ENCODE measurements at places on chromosomes 13 and 19.
A peak's percentile ranks its signal among the peaks of the same experiment; 100 is the strongest.

DNA sequence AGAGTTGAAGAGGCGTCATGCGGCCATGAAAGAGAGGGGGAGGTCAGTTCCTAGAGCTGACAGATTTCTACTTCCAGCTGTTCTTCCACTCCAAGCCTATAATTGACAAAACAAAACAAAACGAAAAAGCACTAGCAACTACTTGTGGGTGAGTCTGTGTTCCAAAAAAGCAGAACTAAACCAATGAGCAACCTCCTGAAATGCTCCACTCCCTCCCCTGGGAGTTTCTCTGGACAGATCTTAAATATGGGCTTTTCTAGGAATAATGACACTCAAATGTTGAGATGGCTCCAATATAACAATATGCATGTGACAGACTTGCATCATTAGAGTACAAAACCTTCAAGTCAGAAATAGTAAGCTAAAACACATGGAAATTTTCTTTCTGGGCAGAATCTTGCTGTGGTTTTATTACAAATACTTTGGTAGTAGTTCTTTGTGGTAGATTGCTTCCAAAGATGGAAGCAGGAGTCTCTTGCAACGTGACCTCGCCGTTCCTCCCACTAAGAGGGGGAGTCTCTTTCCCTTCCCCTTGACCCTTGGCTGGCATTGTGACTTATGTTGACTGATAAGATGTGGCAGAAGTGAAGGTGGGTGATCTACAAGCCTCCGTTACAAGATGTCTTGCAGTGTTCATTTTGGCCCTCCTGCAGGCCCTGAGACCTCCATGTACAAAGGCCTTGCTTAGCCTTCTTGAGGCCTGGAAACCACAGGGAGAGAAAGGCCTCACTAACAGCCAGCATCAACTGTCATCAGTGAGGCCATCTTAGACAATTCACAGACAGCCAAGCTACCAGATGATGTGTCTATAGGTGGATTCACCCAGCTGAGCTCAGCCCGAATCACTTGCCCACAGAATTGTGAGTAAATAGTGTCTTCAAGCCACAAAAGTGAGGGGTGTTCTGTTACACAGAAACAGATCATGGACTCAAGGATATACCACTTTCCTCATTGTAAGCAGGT lies 173.1 kb upstream of the RFC3 start:
- no peak for DNase-seq

DNA sequence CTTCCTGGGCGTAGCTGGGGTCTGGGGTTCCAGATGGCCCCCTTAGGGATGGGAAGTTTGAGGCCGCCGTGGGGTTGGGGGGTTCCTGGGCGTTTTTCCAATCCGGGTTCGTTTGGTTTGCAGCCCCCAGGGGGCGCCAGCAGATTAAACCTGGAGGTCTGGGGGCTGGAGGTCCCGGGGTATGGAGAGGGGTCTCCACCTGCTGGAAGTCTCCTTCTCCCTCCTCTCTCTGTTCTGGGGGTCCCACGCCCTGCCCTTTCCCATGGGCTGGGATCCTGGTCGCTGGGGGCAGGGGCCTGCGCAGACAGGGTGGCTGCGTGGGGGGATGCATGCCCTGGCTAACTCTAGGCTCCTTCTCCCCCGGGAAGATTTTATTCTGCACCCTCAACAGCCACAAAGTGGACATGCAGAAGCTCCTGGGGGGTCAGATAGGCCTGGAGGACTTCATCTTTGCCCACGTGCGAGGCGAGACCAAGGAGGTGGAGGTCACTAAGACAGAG lies 899 bp downstream of the GIPC3 start:
- no peak for DNase-seq

DNA sequence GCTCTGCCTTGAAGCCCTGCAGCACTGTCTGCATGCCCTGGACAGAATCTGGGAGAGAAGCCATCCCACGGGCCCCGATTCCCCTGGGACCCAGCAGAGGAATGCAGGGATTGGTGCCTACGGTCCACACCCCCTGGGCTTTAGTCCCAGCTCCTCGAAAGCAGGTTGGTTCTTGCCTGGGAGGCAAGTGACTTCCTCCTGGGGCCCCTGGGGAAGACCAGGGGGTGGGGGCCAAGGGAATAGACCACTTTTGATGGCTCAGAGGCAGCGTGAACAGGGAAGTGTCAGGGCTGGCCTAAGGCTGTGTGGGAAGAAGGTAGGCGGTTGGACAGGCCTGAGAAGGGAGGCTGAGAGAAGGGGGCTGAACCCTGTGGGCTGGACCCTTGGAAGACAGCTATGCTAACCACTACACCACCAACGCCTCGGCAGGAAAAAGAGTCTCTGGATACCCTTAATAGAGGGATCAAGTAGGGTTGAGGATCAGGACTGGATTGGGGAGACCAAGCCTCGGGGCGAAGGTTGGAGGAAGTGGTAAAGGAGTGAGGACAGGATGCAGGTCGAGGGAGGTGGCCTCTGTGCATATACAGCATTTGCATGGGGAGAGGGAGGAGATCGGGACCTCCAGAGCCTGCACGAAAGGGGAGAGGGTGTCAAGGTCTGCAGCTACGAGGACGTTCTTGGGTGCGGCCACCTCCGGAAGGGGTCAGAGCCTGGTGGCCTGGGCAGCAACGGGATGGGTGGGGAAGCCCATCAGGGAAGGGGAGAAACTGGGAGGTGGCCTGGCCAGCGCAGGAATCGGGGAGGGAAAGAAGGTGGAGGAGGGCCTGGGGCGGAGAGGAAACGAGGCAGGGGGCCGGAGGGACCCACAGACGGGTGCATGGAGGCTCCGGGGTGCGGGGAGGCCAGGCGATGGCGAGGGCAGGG lies 709 bp downstream of the DPP9 start:
- peak; percentile 36 for DNase-seq

DNA sequence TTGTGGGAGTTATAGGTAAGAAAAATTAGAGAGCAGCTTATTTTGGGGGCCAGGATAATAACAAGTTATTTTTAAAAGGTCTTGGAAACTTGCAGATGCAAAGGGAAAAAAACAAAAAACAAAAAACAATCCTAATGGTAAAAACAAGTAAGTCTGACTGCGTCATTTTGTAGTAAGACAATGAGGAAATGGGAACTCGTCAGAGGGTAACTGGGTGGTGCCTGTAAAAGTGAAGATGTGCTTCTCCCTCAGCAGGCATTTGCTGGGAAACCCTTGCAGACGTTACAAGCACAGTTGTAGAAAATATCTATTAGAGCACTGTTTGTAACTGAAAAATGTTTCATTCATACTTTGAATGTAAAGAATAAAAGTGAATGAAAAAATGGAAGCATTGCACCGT lies 2.2 kb upstream of the TNFSF13B start:
- no peak for DNase-seq

DNA sequence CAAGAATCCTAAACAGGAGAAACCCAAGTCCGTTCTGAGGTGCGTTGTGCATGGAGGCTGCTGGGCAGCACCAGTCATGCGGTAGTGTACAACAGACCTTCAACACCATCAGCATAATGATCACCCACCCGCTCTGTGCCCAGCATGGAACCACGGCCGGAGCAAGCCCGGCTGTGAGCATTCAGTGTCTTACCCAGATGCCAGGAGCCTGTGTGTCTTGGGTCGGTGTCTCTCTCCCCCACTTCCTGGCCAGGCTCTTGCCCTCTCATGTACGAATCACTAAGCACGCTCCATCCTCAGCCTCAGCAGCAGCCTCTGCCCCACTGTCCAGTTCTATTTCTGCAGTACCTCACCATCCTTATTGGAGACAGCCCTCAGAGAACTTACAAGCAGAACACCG lies 231.6 kb upstream of the IRS2 start:
- DNase-seq, result no peak

DNA sequence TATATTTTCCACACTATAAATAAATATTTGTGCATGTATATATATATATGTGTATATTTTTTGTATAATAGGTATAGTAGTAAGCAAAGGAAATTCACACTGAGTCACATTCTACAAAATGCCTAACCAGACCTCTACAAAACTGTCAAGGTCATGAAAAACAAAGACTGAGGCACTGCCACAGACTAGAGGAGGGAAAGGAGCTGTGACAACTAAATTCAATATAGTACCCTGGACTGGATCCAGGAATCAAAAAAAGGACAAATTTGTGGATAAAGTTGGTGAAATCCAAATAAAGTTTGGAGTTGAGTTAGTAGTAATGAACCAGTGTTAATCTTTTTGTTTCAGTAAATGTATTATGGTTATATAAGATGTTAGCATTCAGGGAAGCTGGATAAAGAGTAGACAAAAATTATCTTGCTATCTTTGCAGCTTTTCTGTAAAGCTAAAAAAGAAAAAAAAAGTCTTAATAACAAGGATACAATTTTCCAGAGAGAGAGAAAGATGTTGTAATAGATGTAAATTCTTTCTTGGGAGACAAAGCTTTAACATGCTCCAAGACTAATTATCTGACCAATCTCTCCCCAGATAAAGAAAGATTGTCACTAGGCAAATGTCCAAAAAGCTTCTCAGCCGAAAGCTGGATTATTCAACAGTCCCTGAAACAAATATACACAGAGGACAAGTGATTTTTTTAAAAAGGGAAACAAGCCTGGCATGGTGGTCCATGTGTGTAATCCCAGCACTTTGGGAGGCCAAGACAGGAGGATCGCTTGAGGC lies 19.1 kb downstream of the SYDE1 start:
- no peak for DNase-seq

DNA sequence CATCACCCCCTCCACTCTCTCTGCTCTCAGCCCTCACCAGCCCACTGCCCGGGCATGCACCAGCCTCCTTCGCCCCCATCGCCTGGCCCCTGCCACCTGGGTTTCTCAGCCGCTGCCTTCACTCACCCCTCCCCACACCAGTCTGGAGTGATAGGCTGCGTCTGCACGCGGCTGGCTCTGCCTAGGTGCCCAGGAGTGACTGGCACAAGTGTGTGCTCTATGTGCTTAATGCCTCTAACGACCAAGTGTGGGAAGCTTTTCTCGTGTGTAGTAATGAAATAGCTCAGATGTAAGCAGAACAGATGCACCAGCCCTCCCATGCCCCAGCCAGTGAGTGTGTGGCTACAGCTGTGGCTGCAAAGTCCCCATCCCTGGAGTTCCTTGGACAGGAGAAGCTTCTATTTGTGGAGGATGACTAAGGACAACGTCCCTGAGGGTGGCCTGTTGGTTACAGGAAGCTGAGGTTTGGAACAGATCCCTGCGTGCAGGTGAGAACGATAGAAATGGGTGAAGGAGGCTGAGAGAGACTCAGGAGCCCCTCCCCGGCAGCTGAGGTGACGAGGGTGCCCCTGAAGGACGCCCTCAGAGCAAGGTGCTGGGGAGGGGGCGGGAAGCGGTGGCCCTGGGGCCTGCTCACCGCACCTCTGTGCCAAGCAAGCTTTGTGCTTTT lies 35.6 kb downstream of the ATP11A start:
- DNase-seq, result peak; percentile 4

DNA sequence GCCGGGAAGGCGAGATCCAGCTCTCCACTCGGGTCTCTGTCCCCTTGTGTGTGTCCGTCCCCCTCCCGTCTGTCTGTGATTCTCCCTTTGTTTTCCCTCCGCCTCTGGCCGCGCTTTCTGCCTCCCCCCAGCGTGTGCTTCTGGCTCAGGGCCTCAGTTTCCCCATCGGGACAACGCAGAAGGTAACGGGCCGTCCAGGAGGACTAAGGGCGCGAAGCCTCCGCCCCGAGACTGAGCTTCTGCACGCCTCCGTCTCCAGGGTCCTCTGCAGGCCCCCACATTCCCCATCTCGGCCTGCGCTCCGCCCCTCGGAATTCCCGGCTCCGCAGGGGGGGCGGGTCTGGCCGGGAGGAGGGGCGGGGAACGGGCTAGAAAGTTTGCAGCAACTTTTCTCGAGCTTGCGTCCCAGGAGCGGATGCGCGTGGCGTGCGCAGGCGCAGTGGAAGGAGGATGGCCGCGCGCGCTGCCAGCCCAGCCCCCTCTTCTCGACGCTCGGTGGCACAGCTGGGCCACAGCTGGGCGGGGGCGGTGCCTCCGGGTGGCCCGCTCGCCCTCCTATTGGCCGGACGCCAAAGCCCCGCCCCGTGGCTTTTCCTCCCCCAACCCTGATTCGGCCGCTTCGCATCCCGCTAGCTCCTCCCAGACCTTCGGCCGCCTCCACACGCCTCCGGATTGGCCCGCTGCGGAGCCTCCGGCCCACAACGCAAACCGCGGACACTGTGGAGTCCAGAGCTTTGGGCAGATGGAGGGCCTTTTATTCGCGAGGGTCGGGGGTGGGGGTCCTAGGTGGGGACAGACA lies at the start of gene SIX5:
TSS of gene SIX5 (minus strand) at position 269 of the 799 bp plus-strand sequence. CDS start 408 bp downstream, outside the sequence.
- DNase-seq, result peak; percentile 98

- no peak for DNase-seq
These were observed 90.2 kb downstream of the ATP11A start for GRCh38 chr13:112779856-112780604.

DNA sequence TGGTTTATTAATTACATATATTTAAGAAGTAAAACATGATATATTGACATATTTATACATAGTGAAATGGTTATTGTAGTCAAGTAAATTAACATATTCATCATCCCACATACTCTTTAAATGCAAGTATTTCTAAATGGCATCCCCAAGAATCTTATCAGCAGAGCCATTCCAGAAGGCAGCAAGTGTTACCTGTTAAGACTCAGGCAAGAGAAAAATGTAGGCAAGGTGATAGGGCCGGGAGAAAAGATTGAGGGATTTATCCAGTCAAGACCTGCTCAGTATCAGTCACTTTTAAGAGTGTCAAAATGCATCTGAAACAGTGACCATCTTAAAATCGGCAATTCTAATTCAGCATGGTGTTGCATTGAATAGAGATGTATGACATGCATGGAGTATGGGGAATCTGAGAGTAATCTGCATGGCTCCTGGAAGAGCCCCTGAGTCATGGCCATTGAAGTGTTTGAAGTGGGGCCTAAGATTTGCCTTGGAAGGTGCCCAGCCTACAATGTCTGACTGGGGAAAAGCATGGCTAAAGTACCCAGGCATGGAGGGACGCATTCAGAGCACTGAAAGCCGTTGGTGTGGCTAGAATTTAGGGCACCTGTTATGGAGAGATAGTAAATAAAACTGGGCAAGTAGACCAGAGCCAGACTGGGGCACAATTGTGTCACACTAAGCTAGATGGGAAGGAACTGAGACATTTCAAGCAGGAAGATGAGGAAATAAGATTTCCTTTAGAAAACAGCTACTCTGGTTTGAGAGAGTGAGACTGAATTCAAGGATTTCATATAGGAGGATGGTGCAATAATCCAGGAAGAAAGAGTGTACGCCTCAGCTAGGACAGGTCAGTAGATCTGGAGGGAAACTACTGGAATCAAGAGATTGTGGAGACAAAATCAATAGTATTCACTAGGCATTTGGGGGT lies 25.0 kb upstream of the C1QTNF9B start:
- DNase-seq, result no peak

GRCh38 chr13:39737047-39737446 lies 81.6 kb downstream of the COG6 start:
- DNase-seq, result no peak

GRCh38 chr19:38360351-38360750 lies 14.0 kb upstream of the PSMD8 start:
- no peak for DNase-seq
